Activated CD8-positive, alpha-beta T cell treated with anti-CD3 and anti-CD28 coated beads, Interleukin-2, amount 10 ng/mL, durations not matched to agents 7 days and 5 days (primary cell): ENCODE measurements at places on chromosomes 5 and 9. TPM values are rescaled to one million over a fixed set of nuclear protein-coding genes. Genes with fewer than 3 reads are reported as not detected.

- no peaks in the 10 kb centered on the region for H3K4me1 ChIP-seq
- H3K27ac ChIP-seq: no peak overlapping the region
- H3K27me3 ChIP-seq: no peaks in the 10 kb centered on the region
- H3K36me3 ChIP-seq: no peaks in the 10 kb centered on the region
- DNase-seq: no peak
- H3K4me3 ChIP-seq: no peak overlapping the region
Measured at GRCh38 chr9:28774433-28775235, 1201.4 kb upstream of the C9orf72 start.

Gene NRARP
- total RNA-seq: 1.5 TPM

DNA sequence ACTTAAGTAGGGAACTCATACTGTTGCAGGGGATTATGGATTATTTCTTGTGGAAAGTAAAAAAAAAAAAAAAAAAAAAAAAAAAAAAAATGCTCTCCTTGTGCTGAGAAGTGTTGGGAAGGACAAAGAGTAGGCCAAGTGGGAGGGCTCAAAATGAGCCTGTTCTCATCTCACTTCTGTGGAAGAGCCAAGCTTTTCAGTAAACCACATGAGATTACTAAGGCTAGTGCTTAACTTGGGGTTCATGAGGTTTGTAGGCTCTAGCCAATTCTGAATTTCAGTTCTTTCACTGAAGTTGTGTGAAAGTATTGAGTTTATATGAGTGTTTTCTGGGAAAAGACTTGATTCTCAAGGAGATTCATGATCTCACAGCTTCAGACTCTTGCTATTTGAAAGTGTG is 23.0 kb upstream of the CEP78 start:
- peaks cover 38% of the 10 kb centered on the region for H3K4me1 ChIP-seq
- H3K27ac ChIP-seq: no peak overlapping the region
- H3K36me3 ChIP-seq: no peaks in the 10 kb centered on the region
- DNase-seq: no peak
- no peak overlapping the region for H3K4me3 ChIP-seq
- no peaks in the 10 kb centered on the region for H3K27me3 ChIP-seq

Gene GRIA1
- not detected for total RNA-seq

DNA sequence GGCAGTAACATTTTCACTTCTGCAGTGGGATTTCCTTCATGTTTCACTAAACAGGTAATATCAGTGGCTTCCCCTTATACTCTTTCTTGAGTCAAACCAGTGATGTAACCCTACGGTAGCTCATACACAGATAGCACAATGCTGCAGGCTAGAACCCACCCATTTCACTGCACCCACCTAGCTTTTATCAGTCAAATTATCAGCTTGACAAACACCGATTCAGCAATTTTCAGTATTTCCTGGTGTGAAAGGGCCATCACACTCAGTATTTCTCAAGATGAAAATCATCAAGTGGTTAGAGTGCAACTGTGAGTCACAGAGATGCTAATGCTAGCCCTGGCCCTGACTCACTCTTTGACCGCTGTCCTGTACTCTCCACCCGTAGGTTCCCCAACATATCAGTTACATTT is 242.3 kb upstream of the PTGER4 start:
- no peaks in the 10 kb centered on the region for H3K27me3 ChIP-seq
- no peak overlapping the region for H3K4me3 ChIP-seq
- DNase-seq: peak; percentile 37

Gene NCS1
- 3.3 TPM for total RNA-seq

GRCh38 chr9:27519466-27520465 is 4.3 kb upstream of the IFNK start:
- H3K4me3 ChIP-seq: no peak overlapping the region
- no peak overlapping the region for H3K27ac ChIP-seq
- H3K36me3 ChIP-seq: no peaks in the 10 kb centered on the region
- no peaks in the 10 kb centered on the region for H3K4me1 ChIP-seq
- DNase-seq: no peak

Gene GRAMD2B
- total RNA-seq: 3.3 TPM

Gene C5orf58
- not detected for total RNA-seq

DNA sequence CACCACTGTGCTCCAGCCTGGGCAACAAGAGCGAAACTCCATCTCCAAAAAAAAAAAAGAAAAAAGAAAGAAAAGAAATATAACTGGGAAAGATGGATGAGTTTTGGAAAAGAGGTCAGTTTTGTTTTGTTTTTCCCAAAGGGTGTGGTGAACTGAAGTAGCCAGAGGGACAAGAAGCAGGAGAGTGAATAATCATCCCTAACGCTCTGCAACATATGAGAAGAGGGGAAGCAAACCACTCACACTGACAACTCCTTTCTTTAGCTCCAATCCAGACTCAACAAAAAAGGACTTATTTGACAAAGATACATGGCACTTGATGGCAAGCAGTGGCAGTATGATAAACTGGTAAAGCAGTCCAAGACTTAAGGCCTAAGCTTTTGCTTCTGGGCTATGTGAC is 176.1 kb upstream of the HMHB1 start:
- H3K27me3 ChIP-seq: no peaks in the 10 kb centered on the region
- H3K27ac ChIP-seq: no peak overlapping the region
- no peak overlapping the region for H3K4me3 ChIP-seq
- no peaks in the 10 kb centered on the region for H3K4me1 ChIP-seq

GRCh38 chr5:128464596-128464995 is 73.4 kb downstream of the FBN2 start:
- H3K27ac ChIP-seq: no peak overlapping the region
- no peak overlapping the region for H3K4me3 ChIP-seq
- H3K36me3 ChIP-seq: no peaks in the 10 kb centered on the region
- H3K27me3 ChIP-seq: no peaks in the 10 kb centered on the region

- H3K27ac ChIP-seq: no peak overlapping the region
- no peak for DNase-seq
- H3K27me3 ChIP-seq: peaks cover 11% of the 10 kb centered on the region
- no peak overlapping the region for H3K4me3 ChIP-seq
- H3K36me3 ChIP-seq: no peaks in the 10 kb centered on the region
Measured at GRCh38 chr9:124222109-124222508, 35.6 kb upstream of the NEK6 start.
